ENCODE measurements at places on chromosomes 1 and 21. TPM values are rescaled to one million over a fixed set of nuclear protein-coding genes. Genes with fewer than 3 reads are reported as not detected.

Gene SPATA45
- total RNA-seq, result not detected

Gene IRF6
- total RNA-seq, result 0.28 TPM

Gene SLC16A4
- 41.1 TPM for total RNA-seq

Gene KCNJ9
- not detected for total RNA-seq

Gene KCNA3
- total RNA-seq, result not detected

Gene SLC1A7
- not detected for total RNA-seq

Gene TSPEAR
- total RNA-seq, result not detected

Gene PRDM16
- total RNA-seq, result 0.21 TPM

Gene COL11A1
- total RNA-seq, result 4.3 TPM

Gene ZBED6
- 7.1 TPM for total RNA-seq

Gene NBPF4
- total RNA-seq, result 0.25 TPM

Gene S100A14
- 0.36 TPM for total RNA-seq

Gene FCRLB
- 1.7 TPM for total RNA-seq

Gene PRELP
- not detected for total RNA-seq

Gene OR2G3
- total RNA-seq, result not detected

Gene SPRR4
- not detected for total RNA-seq

Gene ZBTB8B
- total RNA-seq, result 0.01 TPM

Gene RORC
- not detected for total RNA-seq

Gene LCE1B
- not detected for total RNA-seq

Gene KRTAP7-1
- total RNA-seq, result not detected
